Activated CD4-positive, alpha-beta T cell treated with anti-CD3 and anti-CD28 coated beads for 48 hours (primary cell): ENCODE measurements at places on chromosomes 1 and 21.
A peak's percentile ranks its signal among the peaks of the same experiment; 100 is the strongest.

DNA sequence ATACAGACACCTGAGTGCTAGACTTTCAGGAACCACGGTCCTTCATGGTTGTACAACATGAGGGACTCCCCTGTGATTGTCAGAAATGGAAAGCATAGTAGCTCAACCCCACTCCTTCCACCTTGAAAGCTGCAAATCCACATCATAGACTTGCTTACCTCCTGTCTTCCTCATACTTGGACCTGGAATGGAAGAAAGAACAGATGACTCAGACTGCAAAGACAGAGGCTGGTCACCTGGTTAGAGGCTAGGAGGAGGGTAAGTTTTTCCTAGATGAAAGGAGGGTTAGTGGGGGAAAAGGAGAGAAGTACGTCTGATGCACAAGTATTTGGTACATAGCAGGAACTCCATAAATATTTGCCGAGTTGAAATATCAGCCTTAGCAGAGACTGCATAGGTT is 37.2 kb downstream of the LRRC71 start:
- no peak for DNase-seq

GRCh38 chr1:24996983-24997893 is 67.2 kb upstream of the RUNX3 start:
- DNase-seq = no peak

- DNase-seq = peak; percentile 88
Observed at GRCh38 chr1:46527474-46528296, 23.8 kb downstream of the KNCN start.

DNA sequence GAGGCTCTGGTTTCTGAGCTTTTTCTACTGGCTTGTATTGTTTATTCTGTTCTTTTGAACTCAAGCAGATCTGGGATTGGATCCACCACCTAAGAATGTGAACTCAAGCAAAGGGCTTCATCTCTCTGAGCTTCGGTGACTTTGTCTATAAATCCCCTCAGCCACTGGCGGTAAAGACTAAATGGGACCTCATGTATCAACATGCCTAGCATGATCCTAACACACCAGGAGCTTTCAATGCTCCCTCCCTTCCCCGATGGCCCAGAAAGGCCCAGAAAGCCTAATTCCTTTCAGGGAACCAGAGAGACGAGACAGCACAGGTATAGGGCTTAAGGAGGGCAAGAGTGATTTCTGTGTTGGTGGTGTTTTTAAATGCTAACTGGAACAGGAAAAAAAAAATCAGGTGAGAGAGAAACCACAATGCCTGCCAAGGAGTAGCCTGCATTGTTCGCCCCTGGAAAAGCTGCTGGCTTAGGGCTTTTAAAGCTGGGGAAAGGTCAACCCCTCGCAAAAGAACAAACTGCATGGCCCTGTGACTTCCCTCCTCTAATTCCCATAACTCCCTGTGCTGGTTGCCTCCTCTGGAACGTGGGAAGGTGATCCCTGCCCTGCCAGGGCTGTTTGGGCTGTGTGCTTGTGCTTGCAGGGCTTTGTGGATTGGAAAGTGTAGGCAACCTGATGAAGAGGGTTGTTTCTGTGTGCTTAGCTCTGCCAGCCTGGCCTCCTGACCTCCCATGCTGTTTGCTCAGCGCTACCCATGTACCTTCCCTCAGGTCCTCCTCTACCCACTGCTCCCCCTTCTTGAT is 147.0 kb downstream of the PLPP3 start:
- DNase-seq = no peak

GRCh38 chr1:180236698-180237509 is 6.8 kb downstream of the LHX4 start:
- no peak for DNase-seq
